ENCODE measurements at places on chromosomes 11 and 22. TPM values are rescaled to one million over a fixed set of nuclear protein-coding genes. Genes with fewer than 3 reads are reported as not detected.
A peak's percentile ranks its signal among the peaks of the same experiment; 100 is the strongest.

The DGAT2 gene
- 71.7 TPM for total RNA-seq

The CATSPER1 gene
- total RNA-seq = 1.2 TPM

The AGBL2 gene
- 1.1 TPM for total RNA-seq

The TTLL12 gene
- 16.9 TPM for total RNA-seq

The TMEM126A gene
- 20.8 TPM for total RNA-seq

The PRG3 gene
- total RNA-seq = 1.1 TPM

The RASL10A gene
- 3.6 TPM for total RNA-seq

The NLRP6 gene
- total RNA-seq = 30.9 TPM

The KCNE3 gene
- total RNA-seq = 22.1 TPM

The CTSW gene
- total RNA-seq = 18.8 TPM

GRCh38 chr11:112308651-112309050 lies 48.0 kb upstream of the PLET1 start:
- no peak overlapping the region for H3K27ac ChIP-seq
- no peak overlapping the region for H3K4me3 ChIP-seq
- no peaks in the 10 kb centered on the region for H3K4me1 ChIP-seq

DNA sequence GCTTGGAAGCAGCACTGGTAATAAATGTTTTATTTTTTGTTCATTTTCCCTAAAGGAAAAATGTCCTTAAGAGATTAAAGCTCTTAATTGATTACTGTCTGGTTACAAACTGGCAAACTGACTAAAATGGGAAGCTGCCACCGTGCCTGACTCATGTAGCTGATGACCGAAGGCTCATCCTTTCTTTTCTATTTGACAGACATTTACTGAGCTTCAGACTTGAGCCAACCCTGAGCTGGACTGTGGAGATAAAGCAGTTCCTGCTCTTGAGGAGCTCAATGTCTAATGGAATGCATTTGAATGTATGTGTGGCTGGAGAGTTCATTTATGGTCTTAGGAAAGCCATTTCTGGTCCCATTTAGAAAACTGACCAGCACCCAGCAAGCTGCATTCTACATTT lies 91.3 kb downstream of the RNF169 start:
- H3K27ac ChIP-seq = no peak overlapping the region
- DNase-seq = no peak
- peaks cover 61% of the 10 kb centered on the region for H3K36me3 ChIP-seq
- H3K27me3 ChIP-seq = no peaks in the 10 kb centered on the region
- peaks cover 9% of the 10 kb centered on the region for H3K4me1 ChIP-seq
- H3K4me3 ChIP-seq = no peak overlapping the region

DNA sequence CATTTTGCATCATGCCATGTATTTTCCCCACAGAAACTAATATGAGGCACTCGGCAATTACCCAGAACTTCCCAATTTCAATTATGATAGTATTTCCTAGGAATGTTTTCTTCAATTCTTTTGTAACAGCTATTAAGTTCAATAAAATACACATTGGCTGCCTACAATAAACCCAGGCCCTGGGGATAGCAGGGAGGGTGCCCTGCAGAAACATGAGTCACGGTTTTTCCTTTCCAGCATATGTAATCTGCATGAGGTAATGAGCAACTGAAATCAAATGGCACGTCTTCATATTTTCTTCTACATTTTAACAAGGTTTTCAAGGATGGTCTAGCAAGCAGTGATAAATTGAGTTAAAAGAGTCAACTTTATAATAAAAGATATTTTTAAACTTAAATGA lies 32.0 kb downstream of the GUCY1A2 start:
- H3K4me3 ChIP-seq = no peak overlapping the region
- no peaks in the 10 kb centered on the region for H3K4me1 ChIP-seq
- H3K27me3 ChIP-seq = no peaks in the 10 kb centered on the region
- no peaks in the 10 kb centered on the region for H3K36me3 ChIP-seq

- H3K36me3 ChIP-seq = no peaks in the 10 kb centered on the region
- no peaks in the 10 kb centered on the region for H3K27me3 ChIP-seq
- H3K27ac ChIP-seq = no peak overlapping the region
- H3K4me3 ChIP-seq = no peak overlapping the region
- peaks cover 62% of the 10 kb centered on the region for H3K4me1 ChIP-seq
- no peak for DNase-seq
These were observed 55.1 kb downstream of the MTMR3 start for GRCh38 chr22:29937940-29938693.

DNA sequence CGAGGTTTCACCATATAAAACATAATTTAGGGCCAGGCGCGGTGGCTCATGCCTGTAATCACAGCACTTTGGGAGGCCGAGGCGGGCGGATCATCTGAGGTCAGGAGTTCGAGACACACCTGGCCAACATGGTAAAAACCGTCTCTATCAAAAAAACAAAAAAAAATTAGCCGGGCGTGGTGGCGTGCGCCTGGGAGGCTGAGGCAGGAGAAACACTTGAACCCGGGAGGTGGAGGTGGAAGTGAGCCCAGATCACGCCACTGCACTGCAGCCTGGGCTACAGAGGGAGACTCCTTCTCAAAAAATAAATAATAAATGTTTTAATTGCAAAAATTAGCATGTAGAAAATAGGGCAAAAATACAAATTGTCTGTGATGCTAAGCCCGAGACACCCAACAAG lies 993 bp upstream of the SFI1 start:
- H3K36me3 ChIP-seq = no peaks in the 10 kb centered on the region
- DNase-seq = no peak
- H3K27me3 ChIP-seq = no peaks in the 10 kb centered on the region
- H3K27ac ChIP-seq = peak overlapping the region; percentile 90
- peaks cover 77% of the 10 kb centered on the region for H3K4me1 ChIP-seq

GRCh38 chr11:31809857-31810778 lies 1.0 kb downstream of the PAX6 start:
- H3K36me3 ChIP-seq = no peaks in the 10 kb centered on the region
- peak overlapping the region; percentile 41 for H3K4me3 ChIP-seq
- H3K27me3 ChIP-seq = peaks cover 29% of the 10 kb centered on the region

DNA sequence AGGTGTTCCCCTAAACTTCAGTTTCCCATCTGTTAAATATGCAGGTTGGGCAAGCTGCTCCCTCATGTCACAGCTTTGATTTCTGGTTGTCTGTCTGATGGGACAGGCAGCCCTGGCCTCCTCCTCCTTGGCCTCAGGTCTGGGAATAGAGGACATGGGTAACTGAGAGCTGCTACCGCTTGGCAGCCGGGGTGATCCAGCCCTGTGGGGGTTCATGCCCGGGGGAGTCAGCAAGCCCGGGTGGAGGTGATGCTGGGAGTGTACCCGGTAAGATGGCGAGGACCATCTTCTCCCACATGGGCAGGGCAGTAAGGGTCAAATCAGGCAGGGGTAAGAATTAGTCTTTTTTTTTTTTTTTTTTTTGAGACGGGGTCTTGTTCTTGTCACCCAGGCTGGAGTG lies 845.0 kb downstream of the TBC1D22A start:
- no peak overlapping the region for H3K27ac ChIP-seq
- H3K4me1 ChIP-seq = no peaks in the 10 kb centered on the region
- H3K36me3 ChIP-seq = no peaks in the 10 kb centered on the region
- H3K27me3 ChIP-seq = no peaks in the 10 kb centered on the region
- no peak overlapping the region for H3K4me3 ChIP-seq

- H3K4me1 ChIP-seq = no peaks in the 10 kb centered on the region
- H3K27ac ChIP-seq = no peak overlapping the region
- H3K36me3 ChIP-seq = no peaks in the 10 kb centered on the region
- H3K4me3 ChIP-seq = no peak overlapping the region
- no peak for DNase-seq
These were observed 247.5 kb downstream of the GRIK4 start for GRCh38 chr11:120759046-120759445.

DNA sequence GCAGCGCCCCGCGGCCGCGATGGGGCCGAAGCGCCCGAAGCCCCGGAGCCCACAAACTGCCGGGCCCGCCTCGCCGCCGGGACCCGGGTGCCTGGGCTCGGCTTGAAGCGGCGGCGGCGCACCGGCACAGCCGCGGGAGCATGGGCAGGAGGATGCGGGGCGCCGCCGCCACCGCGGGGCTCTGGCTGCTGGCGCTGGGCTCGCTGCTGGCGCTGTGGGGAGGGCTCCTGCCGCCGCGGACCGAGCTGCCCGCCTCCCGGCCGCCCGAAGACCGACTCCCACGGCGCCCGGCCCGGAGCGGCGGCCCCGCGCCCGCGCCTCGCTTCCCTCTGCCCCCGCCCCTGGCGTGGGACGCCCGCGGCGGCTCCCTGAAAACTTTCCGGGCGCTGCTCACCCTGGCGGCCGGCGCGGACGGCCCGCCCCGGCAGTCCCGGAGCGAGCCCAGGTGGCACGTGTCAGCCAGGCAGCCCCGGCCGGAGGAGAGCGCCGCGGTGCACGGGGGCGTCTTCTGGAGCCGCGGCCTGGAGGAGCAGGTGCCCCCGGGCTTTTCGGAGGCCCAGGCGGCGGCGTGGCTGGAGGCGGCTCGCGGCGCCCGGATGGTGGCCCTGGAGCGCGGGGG lies 346 bp downstream of the FJX1 start:
- peaks cover 28% of the 10 kb centered on the region for H3K4me1 ChIP-seq
- peaks cover 44% of the 10 kb centered on the region for H3K27me3 ChIP-seq
- DNase-seq = peak; percentile 77
- no peaks in the 10 kb centered on the region for H3K36me3 ChIP-seq
- H3K27ac ChIP-seq = peak overlapping the region; percentile 76
- peak overlapping the region; percentile 55 for H3K4me3 ChIP-seq

- peaks cover 37% of the 10 kb centered on the region for H3K4me1 ChIP-seq
- peak; percentile 82 for DNase-seq
- H3K27me3 ChIP-seq = no peaks in the 10 kb centered on the region
- H3K4me3 ChIP-seq = no peak overlapping the region
- no peaks in the 10 kb centered on the region for H3K36me3 ChIP-seq
These were observed 43.0 kb upstream of the TOP3B start for GRCh38 chr22:22025320-22026156.

GRCh38 chr11:16337421-16338213 lies 18.7 kb downstream of the SOX6 start:
- H3K27me3 ChIP-seq = no peaks in the 10 kb centered on the region
- no peak overlapping the region for H3K27ac ChIP-seq
- H3K36me3 ChIP-seq = no peaks in the 10 kb centered on the region
- DNase-seq = no peak

- H3K4me1 ChIP-seq = no peaks in the 10 kb centered on the region
- H3K27me3 ChIP-seq = no peaks in the 10 kb centered on the region
- no peak overlapping the region for H3K4me3 ChIP-seq
- no peak for DNase-seq
These were observed 136.0 kb downstream of the SWAP70 start for GRCh38 chr11:9799886-9800285.

GRCh38 chr11:129192150-129192549 lies at the start of gene ARHGAP32:
Gene ARHGAP32, minus strand, starts transcription at chr11:129192325. Its CDS starts 127 bp downstream, at chr11:129192198.
- no peaks in the 10 kb centered on the region for H3K4me1 ChIP-seq
- no peak for DNase-seq
- H3K27ac ChIP-seq = no peak within 1 kb of the TSS
- no peak within 1 kb of the TSS for H3K4me3 ChIP-seq
- no peaks in the 10 kb centered on the region for H3K27me3 ChIP-seq

DNA sequence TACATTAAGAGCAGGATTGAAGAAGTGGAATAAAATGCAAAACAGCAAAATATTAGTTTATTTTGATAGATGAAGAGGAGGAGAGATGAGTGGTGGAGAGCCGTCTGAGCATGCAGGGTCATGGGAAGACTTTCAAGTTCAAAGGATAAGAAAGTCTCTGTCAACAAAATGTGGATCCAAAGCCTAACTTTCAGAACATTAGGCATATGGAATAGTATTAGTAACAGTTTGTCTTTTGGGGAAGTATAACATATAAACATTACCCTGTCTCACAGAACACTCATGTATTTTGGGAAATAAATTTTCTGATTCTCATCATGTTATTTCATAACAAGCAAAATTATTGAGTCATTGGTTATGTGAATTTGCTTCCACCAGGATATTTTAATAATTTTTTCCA lies 104.3 kb upstream of the CEP126 start:
- no peak overlapping the region for H3K27ac ChIP-seq
- no peaks in the 10 kb centered on the region for H3K36me3 ChIP-seq
- H3K27me3 ChIP-seq = no peaks in the 10 kb centered on the region
- H3K4me3 ChIP-seq = no peak overlapping the region
- no peak for DNase-seq

- no peak overlapping the region for H3K4me3 ChIP-seq
- no peaks in the 10 kb centered on the region for H3K4me1 ChIP-seq
- H3K27me3 ChIP-seq = no peaks in the 10 kb centered on the region
- H3K27ac ChIP-seq = no peak overlapping the region
These were observed 7.0 kb upstream of the SLC22A25 start for GRCh38 chr11:63250162-63251050.

- H3K27me3 ChIP-seq = no peaks in the 10 kb centered on the region
- H3K4me3 ChIP-seq = no peak overlapping the region
- DNase-seq = peak; percentile 68
- H3K27ac ChIP-seq = no peak overlapping the region
These were observed 16.9 kb upstream of the PEX26 start for GRCh38 chr22:18060646-18061620.

- no peak for DNase-seq
- no peak overlapping the region for H3K4me3 ChIP-seq
- peaks cover 6% of the 10 kb centered on the region for H3K4me1 ChIP-seq
- H3K27me3 ChIP-seq = no peaks in the 10 kb centered on the region
- H3K36me3 ChIP-seq = peaks cover 70% of the 10 kb centered on the region
These were observed 30.7 kb upstream of the ARFGAP3 start for GRCh38 chr22:42887523-42888507.

DNA sequence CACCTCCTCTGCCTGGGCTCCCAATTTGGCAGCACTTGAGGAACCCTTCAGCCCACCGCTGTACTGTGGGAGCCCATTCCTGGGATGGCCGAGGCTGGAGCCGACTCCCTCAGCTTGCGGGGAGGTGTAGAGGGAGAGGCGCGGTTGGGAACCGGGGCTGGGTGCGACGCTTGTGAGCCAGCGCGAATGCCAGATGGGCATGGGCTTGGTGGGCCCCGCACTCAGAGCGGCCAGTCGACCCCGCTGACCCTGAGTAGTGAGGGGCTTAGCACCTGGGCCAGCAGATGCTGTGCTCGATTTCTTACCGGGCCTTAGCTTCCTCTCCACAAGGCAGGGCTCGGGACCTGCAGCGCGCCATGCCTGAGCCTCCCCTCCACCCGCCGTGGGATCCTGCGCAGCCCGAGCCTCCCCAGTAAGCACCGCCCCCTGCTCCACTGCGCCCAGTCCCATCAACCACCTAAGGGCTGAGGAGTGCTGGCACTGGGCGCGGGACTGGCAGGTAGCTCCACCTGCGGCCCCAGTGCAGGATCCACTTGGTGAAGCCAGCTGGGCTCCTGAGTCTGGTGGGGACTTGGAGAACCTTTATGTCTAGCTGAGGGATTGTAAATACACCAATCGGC lies 58.3 kb upstream of the DEFB108B start:
- no peak overlapping the region for H3K27ac ChIP-seq
- H3K4me3 ChIP-seq = no peak overlapping the region
- no peaks in the 10 kb centered on the region for H3K27me3 ChIP-seq

- no peak overlapping the region for H3K27ac ChIP-seq
- H3K4me3 ChIP-seq = no peak overlapping the region
- no peaks in the 10 kb centered on the region for H3K27me3 ChIP-seq
These were observed 59.4 kb upstream of the VPREB1 start for GRCh38 chr22:22185217-22185616.

DNA sequence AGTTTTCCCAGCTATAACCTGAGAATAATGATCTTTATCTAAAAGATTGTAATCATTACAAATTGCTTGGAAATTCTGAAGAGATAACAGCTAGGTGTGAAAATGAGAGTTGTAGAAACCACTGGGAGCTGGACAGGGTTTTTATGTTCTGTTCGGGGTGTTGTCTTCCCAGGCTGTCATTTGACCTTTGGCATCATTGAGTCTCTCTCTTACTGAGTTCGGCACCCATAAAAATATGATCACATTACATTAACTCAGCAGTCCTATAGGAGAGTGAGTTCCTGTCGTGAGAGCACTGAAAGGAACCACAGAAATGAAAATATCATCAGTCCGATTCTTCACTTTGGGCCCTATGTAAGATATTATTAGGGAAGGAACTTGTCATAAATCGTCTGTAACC lies 29.3 kb downstream of the KIRREL3 start:
- no peak overlapping the region for H3K27ac ChIP-seq
- H3K36me3 ChIP-seq = no peaks in the 10 kb centered on the region
- no peaks in the 10 kb centered on the region for H3K4me1 ChIP-seq
- H3K4me3 ChIP-seq = no peak overlapping the region
- DNase-seq = no peak

Measured in spleen (tissue), 13 donors.